ENCODE measurements at places on chromosomes 1 and 21.

GRCh38 chr1:41718497-41718896 lies 200.2 kb downstream of the HIVEP3 start:
- DNase-seq: no peak

DNA sequence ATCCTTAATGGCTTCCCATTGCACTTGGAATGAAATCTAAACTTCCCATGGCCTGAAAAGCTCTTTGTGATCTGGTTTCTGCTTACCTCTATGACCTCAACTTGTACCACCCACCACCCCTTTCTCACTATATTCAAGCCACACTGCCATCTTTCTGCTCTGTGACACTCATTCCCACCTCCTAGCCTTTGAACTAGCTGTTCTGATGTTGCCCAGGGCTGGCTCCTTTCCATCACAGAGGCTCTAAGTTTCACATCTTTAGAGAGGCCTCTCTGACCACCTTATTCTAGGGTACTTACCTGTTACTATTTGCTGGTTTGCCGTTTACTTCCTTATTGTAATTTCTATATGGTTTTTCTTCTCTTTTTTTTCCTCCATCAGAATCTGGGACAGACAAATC lies 4.2 kb downstream of the MPZL1 start:
- no peak for DNase-seq

- no peak for DNase-seq
These were observed 151.2 kb downstream of the OMA1 start for GRCh38 chr1:58395355-58395754.

GRCh38 chr1:180921891-180922630 lies 9.4 kb downstream of the KIAA1614 start:
- no peak for DNase-seq

- DNase-seq: no peak
These were observed 44.1 kb downstream of the TTC3 start for GRCh38 chr21:37117204-37117603.

- no peak for DNase-seq
These were observed 37.8 kb downstream of the C8B start for GRCh38 chr1:56927986-56928385.

DNA sequence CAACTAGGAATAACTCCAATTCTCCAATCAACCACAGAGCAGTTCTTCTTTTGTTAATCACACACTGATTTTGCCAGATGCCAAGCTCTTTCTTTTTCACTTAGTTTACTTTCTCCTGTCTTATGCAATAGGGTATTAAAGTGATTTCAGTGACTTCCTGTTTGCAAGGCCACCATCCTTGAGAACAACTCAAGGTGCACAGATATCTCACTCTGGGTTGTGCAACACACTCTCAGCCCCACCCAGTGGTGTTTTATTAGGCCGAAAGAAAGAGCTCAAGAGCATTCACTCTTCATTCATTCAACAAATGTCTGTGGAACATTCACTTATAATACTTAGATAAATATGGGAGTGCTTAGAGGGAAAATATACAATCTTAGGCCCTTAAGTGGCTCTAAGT lies 352.5 kb downstream of the ZNF326 start:
- no peak for DNase-seq

DNA sequence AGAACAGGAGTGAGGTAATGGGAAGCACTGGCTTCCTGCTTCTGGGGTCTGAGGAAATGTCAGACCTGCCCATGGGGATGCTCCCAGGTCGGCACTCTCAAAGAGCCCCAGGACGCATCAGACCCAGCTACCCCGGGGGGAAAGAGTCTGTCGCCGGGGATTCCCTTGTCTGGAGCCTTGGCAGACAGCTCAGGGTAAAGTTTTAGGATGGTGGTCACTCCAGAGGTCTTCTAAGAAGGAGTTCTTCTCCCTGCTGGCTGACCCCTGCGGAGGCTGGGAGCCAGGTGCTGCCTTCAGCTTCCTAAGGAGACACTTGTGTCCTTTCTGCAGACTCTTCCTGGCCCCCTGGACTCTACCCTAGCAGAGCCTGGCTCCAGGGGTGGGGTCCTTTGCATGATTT lies 61.9 kb upstream of the PSEN2 start:
- no peak for DNase-seq

GRCh38 chr1:213122514-213122929 lies 71.5 kb downstream of the RPS6KC1 start:
- no peak for DNase-seq

Measured in effector CD4-positive, alpha-beta T cell (primary cell).